ENCODE measurements at places on chromosomes 1 and 21. TPM values are rescaled to one million over a fixed set of nuclear protein-coding genes. Genes with fewer than 3 reads are reported as not detected.

Gene AADACL3
- not detected for total RNA-seq

GRCh38 chr21:43193651-43194302 is 25.0 kb downstream of the CRYAA start:
- no peak overlapping the region for H3K4me3 ChIP-seq
- H3K36me3 ChIP-seq: no peaks in the 10 kb centered on the region
- peaks cover 29% of the 10 kb centered on the region for H3K4me1 ChIP-seq
- no peak overlapping the region for H3K27ac ChIP-seq
- no peaks in the 10 kb centered on the region for H3K27me3 ChIP-seq

GRCh38 chr1:201286445-201286844 is 3.1 kb downstream of the PKP1 start:
- H3K27me3 ChIP-seq: peaks cover 42% of the 10 kb centered on the region
- H3K36me3 ChIP-seq: no peaks in the 10 kb centered on the region
- no peak overlapping the region for H3K4me3 ChIP-seq
- H3K27ac ChIP-seq: no peak overlapping the region
- DNase-seq: no peak
- H3K4me1 ChIP-seq: peaks cover 12% of the 10 kb centered on the region

DNA sequence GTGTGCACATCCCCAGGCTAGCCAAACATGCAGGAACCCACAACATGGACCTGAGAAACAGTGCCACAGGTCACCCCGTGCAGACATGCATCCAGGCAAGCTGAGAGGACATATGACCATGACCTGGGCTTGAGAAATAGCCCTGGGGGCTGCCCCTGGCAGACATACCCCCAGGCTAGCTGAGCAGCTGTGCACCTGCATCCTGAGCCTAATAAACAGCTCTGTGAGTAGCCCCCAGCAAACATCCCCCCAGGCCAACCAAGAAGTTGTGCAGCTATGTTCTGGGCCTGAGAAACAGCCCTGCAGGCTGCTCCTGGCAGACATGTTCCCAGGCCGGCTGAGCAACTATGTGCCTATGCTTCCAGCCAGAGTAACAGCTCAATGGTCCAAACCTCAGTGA is 14.5 kb downstream of the OLFML3 start:
- H3K27me3 ChIP-seq: no peaks in the 10 kb centered on the region
- DNase-seq: peak; percentile 26

Gene LIPI
- not detected for total RNA-seq

DNA sequence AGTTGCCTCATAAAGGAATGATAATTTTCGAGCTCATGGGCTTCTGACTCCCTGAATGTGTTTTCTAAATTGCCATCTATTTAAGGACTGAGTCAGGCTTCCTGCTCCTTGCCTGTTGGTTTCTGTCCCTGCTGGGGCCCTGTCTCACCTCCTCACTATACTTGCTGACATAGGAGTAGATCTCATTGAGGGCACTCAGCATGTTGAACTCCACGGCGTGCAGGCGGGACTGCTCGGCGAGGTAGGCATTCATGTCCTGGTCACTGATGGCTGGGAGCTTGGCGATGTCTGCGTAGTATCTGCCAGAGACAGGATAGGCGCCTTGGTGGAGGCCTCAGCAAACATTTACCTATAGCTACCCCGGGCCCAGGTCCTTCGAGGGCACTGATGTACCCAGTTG is 116.9 kb upstream of the CD34 start:
- peaks cover 55% of the 10 kb centered on the region for H3K36me3 ChIP-seq
- H3K4me3 ChIP-seq: no peak overlapping the region
- H3K4me1 ChIP-seq: peaks cover 36% of the 10 kb centered on the region
- no peak for DNase-seq
- no peaks in the 10 kb centered on the region for H3K27me3 ChIP-seq

- no peak for DNase-seq
- H3K36me3 ChIP-seq: no peaks in the 10 kb centered on the region
- no peak overlapping the region for H3K4me3 ChIP-seq
- no peak overlapping the region for H3K27ac ChIP-seq
- H3K27me3 ChIP-seq: no peaks in the 10 kb centered on the region
These were observed 7.6 kb upstream of the FLG2 start for GRCh38 chr1:152367436-152367835.

DNA sequence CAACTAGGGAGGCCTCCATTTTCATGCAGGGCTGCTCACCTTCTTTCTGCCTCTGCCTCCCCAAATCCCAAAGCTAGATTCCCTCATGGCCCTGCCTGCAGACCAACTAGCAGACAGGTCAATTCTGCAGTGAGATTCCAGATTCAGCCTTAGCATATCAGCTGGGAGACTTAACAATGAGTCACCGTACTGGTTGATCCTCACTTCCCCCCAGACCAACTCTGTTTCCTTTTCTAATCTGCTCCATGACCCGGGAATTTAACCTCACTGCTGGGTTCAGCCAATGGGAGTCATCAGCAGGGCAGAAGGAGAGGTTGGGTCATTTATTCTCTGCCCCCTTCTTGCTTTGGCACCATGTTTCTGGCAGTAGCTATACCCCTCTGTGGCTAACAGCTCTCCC is 140.6 kb upstream of the GRIK3 start:
- no peak overlapping the region for H3K4me3 ChIP-seq
- no peaks in the 10 kb centered on the region for H3K36me3 ChIP-seq
- peaks cover 4% of the 10 kb centered on the region for H3K27me3 ChIP-seq
- H3K4me1 ChIP-seq: no peaks in the 10 kb centered on the region
- no peak overlapping the region for H3K27ac ChIP-seq

All from esophagus muscularis mucosa (tissue), 4 donors.